ENCODE measurements at places on chromosomes 5 and 9. TPM values are rescaled to one million over a fixed set of nuclear protein-coding genes. Genes with fewer than 3 reads are reported as not detected.

DNA sequence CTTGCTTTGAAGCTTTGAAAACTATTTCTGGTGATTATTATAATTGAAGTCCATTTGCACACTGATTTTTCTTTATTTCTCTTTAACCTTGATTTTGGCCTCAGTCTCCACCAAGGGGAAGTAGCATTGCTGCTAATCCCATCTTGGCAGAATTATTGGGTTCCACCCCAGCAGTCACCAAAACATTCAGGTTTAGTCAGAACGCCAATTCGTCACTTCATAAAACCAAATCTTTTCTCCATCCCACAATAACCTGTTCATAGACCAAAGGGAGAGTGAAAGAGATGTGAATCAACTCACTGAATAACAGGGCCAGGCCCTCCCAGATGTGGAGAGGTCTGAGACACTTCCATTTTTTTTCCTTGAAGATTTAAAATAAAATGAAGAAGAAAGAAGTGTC lies 95.1 kb upstream of the VCAN start:
- DNase-seq: no peak

- no peak for DNase-seq
Measured at GRCh38 chr5:127766676-127767335, 63.6 kb downstream of the CCDC192 start.

DNA sequence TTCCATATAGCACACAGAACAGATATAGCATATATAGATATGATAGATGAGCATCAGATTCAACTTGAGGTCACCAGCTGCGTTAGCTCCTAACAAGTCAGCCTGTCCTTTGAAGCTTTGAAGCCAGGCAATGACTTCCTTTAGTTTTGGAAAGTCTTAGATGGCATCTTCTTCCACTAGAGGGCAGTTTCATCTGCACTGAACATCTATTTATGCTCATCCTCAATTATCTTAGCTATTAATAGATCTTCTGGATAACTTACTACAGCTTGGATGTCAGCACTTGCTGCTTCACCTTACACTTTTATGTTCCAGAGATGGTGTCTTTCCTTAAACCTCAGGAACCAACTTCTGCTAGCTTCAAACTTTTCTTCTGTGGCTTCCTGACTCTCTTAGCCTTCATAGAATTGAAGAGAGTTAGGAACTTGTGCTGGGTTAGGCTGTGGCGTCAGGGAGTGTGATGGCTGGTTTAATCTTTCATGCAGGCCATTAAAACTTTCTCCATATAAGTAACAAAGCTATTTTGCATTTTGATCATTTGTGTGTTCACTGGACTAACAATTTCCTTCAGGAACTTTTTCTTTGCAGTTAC lies 1401.4 kb downstream of the EFNA5 start:
- DNase-seq: peak; percentile 41

- DNase-seq: no peak
Measured at GRCh38 chr9:137828527-137829259, 48.9 kb upstream of the CACNA1B start.

GRCh38 chr9:127580366-127580765 lies 31.7 kb upstream of the STXBP1 start:
- no peak for DNase-seq

GRCh38 chr9:35776018-35776417 lies 15.4 kb upstream of the NPR2 start:
- DNase-seq: no peak

- DNase-seq: no peak
Measured at GRCh38 chr5:83450183-83450966, 21.2 kb upstream of the VCAN start.

DNA sequence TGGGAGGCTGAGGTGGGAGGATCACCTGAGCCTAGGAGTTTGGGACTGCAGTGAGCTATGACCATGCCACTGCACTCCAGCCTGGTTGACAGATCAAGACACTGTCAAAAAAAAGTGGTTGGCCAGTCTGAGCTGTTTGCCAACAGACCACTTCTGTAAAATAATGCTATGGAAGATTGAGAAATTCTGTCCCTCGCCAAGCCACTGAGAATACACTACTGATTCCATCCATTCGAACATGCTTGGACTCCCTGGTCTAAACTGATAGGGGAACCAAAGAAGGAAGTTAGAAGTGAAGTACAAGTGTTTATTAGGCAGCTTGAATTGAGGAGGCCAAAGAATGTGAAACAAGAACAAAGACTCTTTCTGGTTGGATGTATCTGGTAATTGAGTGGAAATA lies 27.2 kb downstream of the ENC1 start:
- DNase-seq: no peak

- DNase-seq: no peak
Measured at GRCh38 chr5:89606939-89607534, 724.1 kb upstream of the MEF2C start.

DNA sequence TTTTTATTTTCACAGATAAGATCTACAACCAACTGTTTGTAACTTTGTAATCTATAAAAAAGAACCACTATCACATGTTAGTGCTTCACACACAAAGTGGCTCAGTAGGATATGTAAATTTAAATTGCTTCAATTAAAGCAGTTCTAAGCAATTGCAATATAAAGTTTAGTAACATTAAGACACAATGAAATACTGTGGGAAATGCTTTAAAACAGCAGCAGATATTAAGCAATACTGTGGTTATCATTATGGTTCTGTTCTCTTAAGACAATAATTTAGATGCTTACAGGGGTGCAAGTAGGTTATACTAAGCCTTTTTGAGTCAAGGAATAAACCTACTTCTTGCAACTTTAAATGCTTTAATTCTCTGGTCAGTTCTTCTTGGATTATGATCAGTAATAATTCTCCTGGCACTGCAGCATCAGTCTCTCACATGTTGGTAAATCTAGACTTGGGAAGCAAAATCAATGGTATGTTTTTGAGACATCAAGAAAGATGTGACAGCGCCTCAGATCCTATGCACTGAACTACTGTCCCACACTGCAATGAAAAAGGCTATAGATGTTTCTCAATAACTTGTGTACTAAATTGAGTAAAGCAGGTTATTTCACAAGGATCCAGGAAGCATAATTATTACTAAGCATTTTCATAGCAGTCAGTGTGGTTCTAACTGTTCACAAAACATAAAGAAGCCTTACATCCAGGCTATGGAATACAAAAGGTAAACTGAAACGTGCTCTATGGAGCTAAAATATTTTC lies 338.7 kb upstream of the PDE4D start:
- DNase-seq: no peak

DNA sequence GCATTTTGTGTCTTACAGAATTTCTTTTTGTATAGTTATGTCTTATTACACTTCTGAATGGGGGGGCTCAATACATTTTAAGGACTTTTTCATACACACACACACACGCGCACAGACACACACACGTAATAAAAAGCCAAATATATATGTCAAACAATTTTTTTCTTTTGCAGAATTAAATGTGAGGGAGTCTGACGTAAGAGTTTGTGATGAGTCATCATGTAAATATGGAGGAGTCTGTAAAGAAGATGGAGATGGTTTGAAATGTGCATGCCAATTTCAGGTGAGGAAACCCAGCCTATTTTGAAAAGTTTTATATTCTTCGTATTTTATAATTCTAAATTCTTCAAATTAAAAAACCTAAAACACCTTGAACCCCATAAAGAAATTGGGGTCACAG lies 25.6 kb downstream of the TMEFF1 start:
- DNase-seq: no peak

DNA sequence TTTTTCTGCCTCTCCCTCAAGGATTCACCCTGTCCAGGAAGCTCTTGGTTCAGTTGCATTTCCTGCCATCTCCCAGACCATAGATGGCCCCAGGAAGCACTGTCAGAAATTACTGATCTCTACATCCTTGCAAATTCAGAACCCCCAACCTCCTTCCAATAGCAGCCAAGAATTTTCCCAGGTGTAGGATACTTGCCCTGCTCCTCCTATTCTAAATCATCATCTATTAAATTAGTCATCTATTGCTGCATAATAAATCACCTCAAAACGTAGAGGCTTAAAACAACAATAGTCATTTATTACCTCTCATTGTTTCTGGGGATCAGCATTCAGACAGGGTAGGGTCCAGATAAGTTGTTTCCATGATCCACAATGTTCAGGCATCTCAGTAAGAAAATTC lies 26.1 kb upstream of the ADRA1B start:
- DNase-seq: no peak

DNA sequence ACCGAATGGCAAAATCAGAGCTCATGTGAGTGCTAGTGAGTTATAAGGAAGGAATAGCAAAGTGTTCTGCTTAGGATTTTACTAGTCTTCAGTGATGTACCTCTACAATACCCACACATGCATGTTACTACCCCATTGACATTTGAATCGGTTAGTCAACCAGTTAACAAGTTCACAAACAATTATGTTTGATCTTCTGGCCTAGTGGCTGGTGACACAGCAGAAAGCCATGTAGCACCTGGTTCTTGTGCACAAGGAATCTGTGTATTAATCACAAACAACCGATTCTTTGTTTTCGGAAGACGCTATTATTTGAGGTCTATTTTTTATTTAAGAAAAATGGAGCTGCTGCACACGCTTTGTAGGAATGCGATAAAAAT lies 41.9 kb downstream of the NTRK2 start:
- peak; percentile 53 for DNase-seq

GRCh38 chr5:126199467-126199866 lies 223.7 kb upstream of the GRAMD2B start:
- no peak for DNase-seq

DNA sequence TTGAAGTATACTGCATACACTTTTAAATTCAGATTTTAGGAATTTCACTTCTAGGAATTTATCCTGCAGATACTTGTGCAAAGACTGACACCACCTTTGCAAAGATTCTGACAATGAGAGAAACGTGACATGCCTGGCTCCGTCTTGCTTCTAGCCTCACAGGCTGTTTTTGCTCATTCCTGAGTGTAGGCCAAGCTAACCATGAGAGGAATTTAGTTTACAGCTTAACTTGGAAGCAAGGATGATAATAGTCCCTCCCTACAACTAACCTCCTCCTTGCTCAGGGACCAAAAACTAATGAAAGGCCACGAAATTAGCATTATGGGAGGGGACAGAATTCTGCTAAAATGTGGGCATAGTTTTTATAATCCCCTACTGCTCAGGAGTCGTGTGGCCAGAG lies 31.1 kb downstream of the C5orf22 start:
- DNase-seq: no peak

- no peak for DNase-seq
Measured at GRCh38 chr5:59533730-59534108, 359.8 kb downstream of the PDE4D start.

DNA sequence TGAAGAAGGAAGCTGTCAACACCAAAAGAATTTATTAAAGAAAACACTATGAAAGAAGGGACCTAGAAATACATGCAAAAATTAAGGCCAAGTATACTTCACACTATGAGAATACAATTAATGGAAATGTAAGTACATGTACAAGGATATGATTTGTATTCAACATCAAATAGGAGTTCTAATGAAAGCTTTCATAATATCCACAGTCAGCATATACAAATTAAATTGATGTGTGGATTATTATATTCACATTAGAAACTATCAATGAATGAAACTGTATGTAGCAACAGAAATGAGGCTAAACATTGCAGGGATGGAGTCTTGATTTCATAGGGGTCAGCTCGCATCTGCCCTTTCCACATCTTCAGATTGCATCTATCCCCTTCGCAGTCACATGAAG lies 401.5 kb downstream of the CTNND2 start:
- DNase-seq: no peak

GRCh38 chr5:76626738-76627137 lies 3.5 kb upstream of the F2RL2 start:
- no peak for DNase-seq

- DNase-seq: no peak
Measured at GRCh38 chr5:170701334-170701733, 82.2 kb upstream of the GABRP start.

DNA sequence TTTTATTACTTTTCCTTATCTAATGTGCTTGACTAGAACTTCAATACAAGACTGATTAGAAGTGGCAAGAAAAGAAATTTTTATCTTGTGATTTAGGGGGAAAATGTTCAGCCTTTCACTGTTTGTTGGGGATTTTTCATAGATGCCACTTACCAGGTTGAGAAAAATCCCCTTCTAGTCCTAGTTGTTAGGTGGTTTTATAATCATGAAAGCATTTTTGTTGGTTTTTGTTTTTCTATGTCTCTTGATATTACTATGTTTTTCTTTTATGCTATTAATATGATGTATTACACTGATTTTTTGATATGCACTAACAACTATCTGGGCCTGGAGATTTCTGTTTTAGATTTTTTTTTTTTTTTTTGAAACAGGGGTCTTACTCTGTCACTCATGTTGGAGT lies 134.0 kb downstream of the PARP8 start:
- DNase-seq: no peak

- peak; percentile 53 for DNase-seq
Measured at GRCh38 chr9:100598641-100599145, 20.8 kb downstream of the CAVIN4 start.

DNA sequence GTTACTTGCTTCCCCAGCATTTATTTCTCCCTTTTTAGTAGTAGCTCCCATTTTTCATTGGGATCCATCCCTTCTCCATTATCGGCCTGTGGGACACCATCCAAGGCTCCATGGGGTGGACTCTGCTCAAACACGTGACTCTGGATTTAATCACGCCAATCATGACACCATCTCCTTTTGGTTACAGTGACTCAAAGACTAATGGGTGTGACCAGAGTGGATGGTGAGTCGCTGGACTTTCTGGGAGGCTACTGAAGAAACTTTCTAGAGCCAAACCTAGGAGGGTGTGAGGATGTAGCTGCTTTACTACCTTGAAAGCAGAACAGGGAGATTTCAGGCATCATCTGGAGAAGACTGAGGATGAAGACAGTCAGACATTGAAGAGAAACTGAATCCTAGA lies 93.1 kb downstream of the PJA2 start:
- peak; percentile 32 for DNase-seq

- no peak for DNase-seq
Measured at GRCh38 chr9:104073770-104074133, 20.4 kb upstream of the SMC2 start.

- DNase-seq: no peak
Measured at GRCh38 chr9:26210338-26210851, 532.2 kb upstream of the TUSC1 start.

DNA sequence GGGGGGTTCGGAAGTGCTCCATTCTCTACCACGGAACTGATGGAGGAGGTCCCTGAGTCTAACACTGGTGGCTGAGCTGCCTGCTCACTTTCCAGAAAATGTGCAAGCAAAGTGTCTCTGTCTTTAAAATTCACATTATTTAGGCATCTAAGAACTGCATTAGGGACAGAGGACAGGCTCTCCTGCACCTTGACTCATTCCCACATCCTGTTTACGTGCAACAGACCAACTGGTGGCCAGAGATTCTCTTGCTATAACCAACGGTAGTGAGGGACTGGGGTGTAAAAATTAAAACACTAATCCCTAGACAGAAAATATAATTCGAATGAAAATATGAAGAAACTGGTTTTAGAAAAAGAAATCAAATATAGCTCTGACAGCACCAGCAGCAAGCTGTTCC lies 320.9 kb downstream of the IRX2 start:
- no peak for DNase-seq

The MCC gene
- 36.2 TPM for total RNA-seq

The MED10 gene
- total RNA-seq: 21.5 TPM

The JADE2 gene
- 34.0 TPM for total RNA-seq

The AJM1 gene
- 0.42 TPM for total RNA-seq

The IRX1 gene
- total RNA-seq: 7.5 TPM

The CD72 gene
- total RNA-seq: 0.20 TPM

The TBC1D2 gene
- total RNA-seq: 85.0 TPM

The GNG10 gene
- 53.7 TPM for total RNA-seq

The CDC25C gene
- 7.9 TPM for total RNA-seq

The GPSM1 gene
- 3.6 TPM for total RNA-seq

The HNRNPH1 gene
- 374 TPM for total RNA-seq

The TESK1 gene
- 14.6 TPM for total RNA-seq

Measured in foreskin keratinocyte (primary cell).